ENCODE measurements at places on chromosomes 7 and 10.

- DNase-seq: no peak
Observed at GRCh38 chr7:142916508-142916907, 17.0 kb downstream of the TRPV5 start.

- DNase-seq: no peak
Observed at GRCh38 chr7:33258491-33258951, 129.2 kb downstream of the BBS9 start.

GRCh38 chr7:44097064-44097932, 6.8 kb upstream of the AEBP1 start:
- no peak for DNase-seq

- peak; percentile 10 for DNase-seq
Observed at GRCh38 chr10:15990535-15991129, 130.3 kb upstream of the MINDY3 start.

DNA sequence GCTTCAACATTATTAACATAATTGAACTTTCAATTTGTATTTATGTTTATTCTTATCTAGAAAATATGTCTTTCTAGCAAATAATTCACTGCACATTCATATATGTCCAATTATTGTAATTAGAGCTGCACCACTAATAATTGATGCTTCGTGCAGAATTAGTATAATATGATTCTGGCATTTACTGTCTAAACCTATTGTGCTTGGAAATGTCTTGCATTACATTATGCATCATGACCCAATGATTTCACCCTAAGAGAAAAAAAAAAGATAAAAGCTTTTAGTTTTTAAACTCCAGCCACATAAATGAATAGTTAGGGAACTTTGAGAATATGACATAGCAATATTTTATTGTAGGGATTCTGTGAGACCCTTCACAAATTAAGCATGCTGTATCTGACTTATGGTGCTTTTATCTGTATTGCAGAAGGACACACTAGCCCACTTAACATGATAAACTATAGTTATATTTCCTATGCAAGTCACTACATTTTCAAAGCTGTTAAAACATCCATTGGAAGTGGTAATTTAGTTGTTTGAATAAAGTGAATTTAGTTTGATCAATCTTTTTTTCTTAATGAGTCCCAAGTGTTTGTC, 1609.1 kb downstream of the REEP3 start:
- DNase-seq: no peak

DNA sequence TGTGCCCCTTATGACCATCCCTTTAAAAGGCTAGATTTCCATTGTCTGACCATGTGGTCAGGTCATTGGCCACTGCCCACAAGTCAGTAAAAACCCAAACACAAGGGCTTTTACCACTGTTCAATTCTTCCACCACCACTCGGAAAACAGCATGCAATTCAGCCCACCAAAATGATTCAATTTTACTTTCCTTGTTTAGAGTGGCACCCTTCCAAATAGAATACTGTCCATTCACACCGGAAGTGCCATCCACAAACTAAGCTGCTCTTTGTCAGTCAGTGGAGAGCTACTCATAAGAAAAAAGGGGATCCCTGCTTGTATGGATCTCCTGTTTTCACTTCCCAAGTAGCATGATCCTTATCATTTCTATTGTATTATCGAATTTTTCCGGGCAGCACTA, 350.7 kb upstream of the MBL2 start:
- DNase-seq: no peak

GRCh38 chr7:84633-85020, 107.7 kb upstream of the FAM20C start:
- no peak for DNase-seq

GRCh38 chr7:44388089-44388970, 62.9 kb upstream of the CAMK2B start:
- DNase-seq: no peak

DNA sequence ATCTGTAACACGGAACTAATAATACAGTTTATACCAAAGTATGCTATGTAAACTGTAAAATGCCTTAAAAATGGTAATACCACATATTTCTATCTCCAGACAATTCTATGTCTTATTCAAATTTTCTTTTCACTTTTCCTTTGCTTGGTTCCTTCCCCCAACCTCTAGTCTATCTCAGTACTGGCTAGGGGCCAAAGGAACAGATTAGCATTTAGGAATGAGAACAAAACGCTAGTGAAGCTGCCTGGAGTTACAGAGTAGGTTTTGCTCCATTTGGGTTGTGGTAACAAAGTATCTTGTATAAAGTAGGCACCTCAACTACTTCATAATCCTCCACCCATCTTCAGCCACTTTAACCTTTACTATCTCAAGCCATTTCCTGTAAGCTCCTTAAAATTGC, 94.1 kb downstream of the HBP1 start:
- no peak for DNase-seq

GRCh38 chr7:10803720-10804119, 170.0 kb upstream of the PHF14 start:
- DNase-seq: no peak

- no peak for DNase-seq
Observed at GRCh38 chr10:122727426-122727825, 27.8 kb upstream of the C10orf120 start.

GRCh38 chr10:114499116-114499515, 94.8 kb upstream of the AFAP1L2 start:
- no peak for DNase-seq

DNA sequence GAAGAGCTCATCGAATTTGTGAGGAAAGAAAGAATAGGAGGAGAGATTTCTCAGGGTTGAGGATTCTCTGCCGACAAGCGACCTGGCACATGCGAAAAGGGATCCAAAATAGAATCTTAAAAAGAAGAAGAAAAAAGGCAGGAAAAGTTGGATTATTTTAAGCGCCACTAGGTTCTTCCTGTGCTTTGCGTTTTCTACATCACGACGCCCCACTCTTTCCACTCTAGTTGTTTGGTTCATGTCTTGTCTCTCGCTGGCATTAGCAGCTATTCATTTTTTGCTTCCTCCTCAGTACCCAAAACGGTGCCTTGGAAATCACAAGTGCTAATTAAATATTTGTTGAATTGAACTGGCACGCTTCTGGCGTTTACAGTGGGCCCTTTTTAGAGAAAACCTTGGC, 674 bp upstream of the FRA10AC1 start:
- no peak for DNase-seq

DNA sequence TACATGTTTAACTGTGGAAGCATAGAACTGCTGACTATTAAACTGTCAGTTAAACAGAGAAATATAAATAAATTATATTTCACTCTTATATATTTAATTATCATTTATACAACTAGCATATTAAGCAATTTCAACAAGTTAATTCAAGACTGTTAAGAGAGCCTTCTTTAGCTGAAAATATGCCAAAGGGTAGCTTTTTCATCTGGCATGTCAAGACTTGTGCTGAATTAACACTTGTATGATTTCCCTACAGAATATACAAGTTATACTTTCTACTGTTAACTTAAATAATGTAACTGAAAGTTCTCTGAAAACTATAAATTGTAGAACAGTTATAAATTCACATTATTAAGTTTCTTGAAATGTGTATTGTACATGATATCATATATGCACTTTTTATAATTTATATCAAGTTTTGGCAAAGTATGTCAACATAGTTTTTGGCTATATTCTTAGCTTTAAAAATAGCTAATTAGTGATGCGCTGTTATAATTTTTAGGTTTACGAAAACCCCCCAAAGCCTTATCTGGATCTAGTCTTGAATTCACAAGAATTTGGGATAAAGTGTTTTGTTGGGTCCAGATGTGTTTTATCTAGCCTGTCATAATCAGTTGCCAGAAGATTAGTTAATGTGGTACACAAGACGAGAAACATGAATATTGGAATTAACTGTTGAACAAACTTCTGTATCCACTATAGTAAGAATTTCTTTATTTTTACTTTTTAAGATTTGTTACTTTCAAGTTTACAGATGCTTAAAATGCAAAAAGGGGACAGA, 231.1 kb upstream of the FOXP2 start:
- no peak for DNase-seq

DNA sequence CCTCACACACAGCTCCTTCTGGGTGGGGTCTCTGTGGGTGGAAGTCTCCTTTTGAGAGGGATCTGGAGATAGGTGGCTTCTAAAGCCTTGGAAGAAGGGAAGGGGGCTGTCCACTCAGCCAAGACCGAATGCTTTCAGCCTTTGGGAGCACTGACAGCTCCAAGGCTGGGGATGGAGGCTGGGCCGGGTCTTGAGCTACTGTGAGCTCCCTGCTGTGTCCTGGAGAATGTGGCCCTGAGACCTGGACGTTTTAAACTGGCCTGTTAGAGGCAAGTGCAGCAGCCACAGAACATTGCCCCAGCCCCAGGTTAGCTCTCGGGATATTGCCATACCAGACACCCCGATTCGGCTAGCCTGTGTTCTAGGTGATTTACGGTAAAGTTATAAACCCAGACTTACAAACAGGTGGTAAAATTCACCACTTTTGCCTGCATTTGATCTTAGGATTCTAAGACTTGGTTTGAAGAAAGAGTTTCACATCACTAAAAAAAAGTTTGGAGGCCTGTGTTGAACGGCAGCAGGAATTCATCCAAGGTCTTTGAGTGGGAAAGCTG, 548.5 kb upstream of the FOXK1 start:
- no peak for DNase-seq

DNA sequence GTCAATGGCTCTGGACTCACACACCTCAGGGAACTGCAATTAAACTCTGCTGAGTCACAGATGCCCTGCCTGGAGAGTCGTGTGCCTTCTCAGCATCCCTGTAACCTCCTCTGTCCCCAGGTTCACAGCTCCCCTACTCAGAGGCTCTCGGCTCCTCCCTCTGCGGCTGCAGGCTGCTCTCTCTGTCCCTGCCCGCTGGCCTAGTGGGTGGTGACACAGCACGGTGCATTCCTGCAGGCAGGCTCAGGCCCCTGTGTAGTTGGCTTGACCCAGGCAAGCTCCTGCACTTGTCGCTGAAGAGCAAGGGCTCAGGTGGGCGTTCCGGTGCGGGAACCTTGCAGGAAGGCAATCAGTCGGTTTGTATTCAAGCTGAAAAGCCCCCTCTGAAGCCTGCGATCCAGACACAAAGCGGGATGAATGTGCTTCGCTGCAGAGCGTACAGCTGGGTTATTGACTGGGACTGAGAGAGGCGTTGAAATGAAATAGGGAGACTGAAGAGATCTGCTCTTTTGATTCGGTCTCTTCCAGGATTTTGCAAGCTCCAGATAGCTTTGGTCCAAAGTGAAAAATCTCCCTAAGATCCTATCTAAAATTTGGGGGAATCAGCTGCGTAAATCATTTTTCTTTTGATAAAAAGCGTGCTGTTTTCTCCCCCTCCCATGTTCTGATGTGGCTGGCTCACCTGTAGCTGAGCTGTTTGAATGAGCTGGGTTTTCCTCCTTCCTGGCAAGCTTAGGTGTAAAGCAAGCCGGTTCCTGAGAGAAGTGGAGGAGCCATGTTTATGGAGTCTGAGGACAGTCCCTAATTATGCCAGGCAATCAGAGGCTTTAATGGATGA, 208.7 kb upstream of the PHYHIPL start:
- DNase-seq: peak; percentile 83

GRCh38 chr7:81298951-81299666, 380.3 kb upstream of the SEMA3C start:
- no peak for DNase-seq

GRCh38 chr7:39461263-39461820, 104.9 kb upstream of the YAE1 start:
- DNase-seq: no peak

DNA sequence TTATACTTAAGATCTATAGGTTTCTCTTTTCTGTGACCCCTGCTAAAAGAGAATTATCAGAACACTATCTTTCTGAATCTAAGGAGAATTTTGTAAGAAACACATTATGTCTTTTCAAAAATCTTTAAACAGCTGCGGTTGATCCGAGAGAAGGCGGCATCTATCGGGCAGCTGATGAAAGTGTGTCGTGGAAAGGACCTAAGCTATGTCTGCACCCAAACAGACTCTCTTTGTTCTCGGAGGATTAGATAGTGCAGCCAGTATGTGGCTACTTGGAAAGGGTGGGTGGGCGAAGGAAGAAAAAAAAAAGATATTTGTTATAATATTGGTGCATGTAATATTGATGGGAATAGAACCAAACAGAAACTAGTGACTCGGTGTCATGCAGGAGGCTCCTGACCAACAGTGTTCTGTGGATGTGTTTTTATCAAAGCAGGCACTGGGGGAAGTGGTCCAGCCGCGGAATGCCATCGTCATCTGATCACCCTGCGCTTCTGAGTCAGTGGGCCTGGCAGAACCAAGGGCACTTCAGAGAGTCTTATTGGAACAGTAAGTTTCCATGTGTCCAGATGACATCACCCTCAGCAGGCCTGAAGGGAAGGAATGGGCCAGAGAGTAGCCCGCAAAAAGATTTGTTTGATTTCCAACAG, 509.7 kb upstream of the AKR1E2 start:
- DNase-seq: no peak

DNA sequence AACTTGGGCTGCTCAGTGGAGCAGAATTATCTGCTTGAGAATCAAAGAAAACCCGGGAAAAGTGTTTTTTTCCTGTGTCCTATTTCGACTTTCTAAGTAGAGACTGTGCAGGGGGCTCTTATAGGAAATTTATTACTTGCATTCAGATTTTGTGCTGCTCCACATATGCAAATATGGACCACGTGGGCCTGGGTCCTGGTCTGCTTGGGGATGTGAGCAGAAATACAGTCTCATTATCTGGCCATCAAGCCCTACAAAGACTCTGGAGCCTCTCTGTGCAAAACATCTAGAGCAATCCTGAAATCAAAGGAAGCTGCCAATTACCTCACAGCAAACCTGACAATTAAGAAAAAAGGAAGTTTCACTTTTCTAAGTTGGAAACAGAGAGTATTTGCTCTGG, 216.9 kb downstream of the LRMDA start:
- no peak for DNase-seq

DNA sequence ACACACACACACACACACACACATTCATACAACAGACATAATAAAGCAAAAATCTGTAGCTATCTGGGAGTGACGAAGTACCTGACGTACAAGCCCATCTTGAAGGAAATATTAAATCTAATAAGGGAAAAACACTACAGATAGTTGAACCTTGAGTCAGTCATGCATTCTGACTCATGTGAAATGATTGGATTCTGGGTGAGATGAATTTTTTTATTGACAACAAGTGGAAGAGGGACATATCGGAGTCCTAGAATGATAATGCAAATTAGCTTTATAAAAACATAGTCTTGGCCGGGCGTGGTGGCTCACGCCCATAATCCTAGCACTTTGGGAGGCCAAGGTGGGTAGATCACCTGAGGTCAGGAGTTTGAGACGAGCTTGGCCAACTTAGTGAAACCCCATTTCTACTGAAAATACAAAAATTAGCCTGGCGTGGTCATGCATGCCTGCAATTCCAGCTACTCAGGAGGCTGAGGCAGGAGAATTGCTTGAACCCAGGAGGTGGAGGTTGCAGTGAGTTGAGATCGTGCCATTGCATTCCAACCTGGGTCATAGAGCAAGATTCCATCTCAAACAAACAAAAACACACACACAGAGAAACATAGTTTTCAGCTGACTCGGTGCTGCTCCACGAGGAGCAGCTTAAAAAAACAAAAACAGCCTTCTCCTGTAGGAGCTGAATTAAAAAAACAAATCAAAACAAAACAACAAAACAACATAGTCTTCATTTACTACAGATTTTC, 154.4 kb upstream of the MKLN1 start:
- DNase-seq: no peak

DNA sequence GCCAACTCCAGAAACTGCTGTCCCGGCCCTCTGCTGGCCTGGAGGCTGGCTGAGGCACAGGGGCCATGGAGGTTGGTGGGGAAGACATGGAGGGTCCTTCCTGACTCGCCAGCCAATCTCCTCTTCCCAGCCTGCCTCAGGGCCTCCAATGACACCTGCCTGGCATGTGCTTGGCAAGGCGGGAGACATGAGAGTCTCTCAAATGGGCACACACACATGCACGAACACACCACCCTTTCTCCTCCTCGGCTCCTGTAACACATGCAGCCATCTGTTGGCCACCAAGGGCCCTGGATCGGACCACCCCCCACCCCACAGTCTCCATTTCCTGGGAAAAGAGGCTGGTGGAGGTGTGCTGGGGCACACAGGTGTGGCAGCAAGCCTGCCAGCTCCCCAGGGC, 56.4 kb downstream of the YKT6 start:
- DNase-seq: no peak

All from WTC11 (cell line).